Peyer's patch (tissue), 4 donors: ENCODE measurements at places on chromosomes 1 and 21.

DNA sequence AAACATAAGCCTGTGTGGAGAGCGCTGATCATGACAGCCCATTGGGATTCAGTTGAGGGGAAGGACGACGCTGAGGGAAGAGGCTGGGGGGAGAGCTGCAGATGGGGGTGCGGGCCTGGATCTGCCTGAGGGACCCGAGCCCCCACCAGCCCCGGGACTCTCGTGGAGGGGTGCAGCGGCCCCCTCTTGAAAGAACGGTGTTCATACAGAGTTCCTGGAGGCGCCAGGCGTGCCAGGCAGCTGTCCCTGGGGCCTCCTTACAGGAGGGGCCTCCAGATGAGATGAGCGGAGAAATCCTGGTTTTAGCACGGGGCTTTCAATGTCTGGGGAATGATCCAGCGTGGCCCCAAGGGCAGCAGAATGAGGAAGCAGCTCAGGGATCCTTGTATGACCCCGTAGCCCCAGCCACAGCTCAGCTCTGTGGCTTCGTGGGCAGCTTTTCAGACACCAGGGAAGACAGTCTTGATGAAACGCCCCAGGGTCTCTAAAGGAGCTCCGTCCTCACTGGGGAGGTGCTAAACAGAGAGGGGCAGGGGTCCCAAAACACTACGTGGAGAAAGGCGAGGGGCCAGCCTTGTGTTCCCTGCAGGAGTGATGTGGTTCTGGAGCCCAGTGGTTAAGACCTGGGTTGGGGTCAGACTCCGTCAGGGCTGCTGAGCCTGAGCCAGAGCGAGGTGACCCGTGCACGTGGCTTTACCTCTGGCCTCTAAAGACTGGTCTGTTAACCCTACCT is 7.2 kb upstream of the DSCAM start:
- DNase-seq: no peak

- no peak for DNase-seq
Observed at GRCh38 chr1:54408147-54409066, 2.2 kb upstream of the SSBP3 start.

DNA sequence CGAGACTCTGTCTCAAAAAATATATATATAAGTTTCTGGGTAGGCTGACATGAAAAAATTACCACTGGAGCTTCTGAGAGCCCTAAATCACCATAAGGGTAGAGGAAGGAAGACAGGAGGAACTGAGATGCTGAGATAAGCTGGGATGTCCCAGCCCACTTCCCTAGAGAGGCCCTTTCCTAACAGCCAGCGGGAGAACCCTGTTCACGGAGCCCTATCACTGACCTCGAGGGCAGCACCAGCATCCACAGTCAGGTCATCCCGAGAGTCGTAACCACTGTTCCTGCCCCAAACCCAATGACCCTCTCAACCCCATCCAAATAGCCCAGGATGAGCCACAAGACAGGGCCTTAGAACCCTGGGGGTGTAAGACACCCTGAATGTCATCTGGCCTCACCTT is 77.5 kb downstream of the CD34 start:
- no peak for DNase-seq

DNA sequence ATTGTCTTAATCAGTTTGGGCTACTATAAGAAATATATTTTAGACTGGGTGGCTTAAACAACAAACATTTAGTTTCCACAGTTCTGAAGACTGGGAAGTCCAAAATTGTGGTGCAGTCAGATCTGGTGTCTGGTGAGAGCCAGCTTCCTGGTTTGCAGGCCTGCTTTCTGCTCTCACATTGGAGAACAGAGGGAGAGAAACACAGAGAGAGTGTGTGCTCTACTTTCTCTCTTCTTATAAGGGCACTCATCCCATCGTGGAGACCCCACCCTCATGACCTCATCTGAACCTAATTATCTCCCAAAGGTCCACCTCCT is 4.1 kb downstream of the LEPR start:
- no peak for DNase-seq

DNA sequence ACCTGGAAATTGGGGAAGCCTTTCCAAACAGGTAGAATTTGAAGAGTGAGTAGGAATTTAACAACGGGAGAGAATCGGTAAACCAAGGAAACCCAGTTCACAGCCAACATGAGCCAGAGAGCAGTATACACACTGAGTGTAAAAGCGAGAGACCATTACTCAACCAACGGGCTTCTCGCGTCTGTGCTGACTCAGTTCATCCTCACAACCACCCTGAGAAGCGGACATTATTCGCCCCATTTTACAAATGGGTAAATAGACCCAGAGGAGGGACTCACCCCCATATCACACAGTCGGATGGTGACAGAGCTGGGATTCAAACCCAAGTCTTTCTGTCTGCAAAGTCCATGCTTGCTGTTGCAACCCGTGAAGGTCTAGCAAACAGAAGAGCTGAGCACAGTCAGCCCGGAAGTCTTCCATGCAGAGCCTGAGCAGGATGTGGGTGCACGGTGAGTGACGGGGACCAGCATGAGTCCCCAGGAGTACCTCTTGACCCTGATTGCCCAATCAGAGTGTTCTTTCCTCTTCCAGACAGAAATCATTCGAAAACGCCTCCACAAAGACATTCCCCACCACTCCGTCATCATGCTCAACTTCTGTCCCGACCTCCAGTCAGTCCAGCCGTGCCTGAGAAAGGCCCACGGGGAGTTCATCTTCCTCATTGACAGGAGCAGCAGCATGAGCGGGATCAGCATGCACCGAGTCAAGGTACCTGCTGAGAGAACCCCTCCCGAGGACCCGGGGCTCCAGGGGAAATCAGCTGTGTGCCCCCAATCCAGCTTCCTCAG is 32.3 kb downstream of the VWA5B1 start:
- peak; percentile 56 for DNase-seq

GRCh38 chr1:158248118-158248517 is 6.1 kb upstream of the CD1A start:
- DNase-seq: no peak

DNA sequence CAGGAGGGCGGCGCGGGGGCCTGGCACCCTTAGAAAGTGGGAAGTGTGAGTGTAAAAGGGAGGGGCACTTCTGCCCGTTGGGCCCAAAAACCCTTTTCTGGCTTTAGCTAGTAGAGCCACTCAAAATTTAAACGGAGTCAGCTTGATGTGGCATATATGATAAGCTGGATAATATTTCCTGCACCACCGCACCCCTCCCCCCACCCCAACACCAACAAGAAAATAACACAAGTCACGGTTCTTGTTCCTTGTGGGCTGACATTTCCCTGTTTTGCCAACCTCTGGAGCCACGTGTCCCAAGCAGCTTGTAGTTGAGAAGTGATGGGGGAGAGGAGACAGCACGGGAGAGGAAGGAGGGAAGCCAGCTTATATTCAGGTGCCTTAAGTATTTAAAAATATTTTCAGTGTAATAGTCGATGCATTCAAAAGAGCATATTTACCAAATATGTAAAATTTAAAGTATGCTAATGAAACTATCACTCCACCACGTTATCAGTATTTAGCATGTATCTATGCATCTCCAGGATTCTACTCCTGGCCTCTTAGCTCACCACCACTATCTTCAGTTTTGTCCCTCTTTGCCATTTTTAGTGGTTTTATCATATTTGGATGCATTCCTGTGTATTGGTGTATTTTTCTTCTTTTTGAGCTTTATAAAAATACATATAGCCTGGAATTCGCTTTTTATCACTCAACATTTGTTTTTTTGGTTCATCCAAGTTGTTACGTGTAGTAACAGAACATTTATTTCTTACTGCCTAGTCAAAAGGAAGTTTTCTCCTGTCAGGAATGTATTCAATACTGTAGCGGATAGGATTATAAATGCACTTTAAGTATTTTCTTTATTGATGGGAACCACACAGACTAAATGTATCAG is 773 bp upstream of the DDX59 start:
- peak; percentile 54 for DNase-seq

DNA sequence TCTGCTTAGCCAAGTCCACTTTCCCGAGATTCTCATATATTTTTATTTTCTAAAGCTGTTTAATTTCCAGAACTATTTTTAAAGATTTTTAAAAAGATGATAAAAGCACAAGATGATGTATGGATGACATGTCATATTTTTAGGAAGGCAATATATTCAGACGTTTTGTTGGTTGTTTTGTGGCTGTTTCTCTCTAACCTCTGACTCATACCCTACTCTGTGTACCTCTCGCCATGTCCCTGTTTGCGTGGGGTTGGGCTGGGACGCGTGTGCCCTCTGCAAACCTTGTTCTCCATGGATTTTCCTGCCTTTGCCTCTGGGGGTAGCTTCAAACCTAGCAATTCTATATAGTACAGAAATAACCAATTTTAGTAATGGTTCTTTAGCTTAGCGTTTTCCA is 132.0 kb downstream of the GALNT2 start:
- no peak for DNase-seq

DNA sequence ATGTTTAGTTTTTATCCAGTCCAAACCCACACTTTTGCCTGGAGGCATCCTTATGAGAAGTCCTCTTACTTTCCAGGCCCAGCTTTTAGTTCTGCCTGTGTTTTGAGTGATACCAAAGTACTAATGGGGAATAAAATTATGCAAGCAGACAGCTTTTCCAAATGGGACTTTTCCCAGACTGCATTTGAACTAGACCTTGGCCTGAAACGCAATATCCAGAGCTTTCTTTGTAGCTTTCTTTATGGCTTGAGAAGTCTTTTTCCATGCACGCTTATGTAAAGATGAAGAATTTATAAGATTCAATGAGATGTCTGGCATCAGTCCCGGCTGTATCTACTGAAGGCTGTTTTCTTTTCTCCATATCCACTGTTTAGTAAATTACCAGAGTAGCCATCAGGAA is 236.6 kb upstream of the RAB4A start:
- no peak for DNase-seq

DNA sequence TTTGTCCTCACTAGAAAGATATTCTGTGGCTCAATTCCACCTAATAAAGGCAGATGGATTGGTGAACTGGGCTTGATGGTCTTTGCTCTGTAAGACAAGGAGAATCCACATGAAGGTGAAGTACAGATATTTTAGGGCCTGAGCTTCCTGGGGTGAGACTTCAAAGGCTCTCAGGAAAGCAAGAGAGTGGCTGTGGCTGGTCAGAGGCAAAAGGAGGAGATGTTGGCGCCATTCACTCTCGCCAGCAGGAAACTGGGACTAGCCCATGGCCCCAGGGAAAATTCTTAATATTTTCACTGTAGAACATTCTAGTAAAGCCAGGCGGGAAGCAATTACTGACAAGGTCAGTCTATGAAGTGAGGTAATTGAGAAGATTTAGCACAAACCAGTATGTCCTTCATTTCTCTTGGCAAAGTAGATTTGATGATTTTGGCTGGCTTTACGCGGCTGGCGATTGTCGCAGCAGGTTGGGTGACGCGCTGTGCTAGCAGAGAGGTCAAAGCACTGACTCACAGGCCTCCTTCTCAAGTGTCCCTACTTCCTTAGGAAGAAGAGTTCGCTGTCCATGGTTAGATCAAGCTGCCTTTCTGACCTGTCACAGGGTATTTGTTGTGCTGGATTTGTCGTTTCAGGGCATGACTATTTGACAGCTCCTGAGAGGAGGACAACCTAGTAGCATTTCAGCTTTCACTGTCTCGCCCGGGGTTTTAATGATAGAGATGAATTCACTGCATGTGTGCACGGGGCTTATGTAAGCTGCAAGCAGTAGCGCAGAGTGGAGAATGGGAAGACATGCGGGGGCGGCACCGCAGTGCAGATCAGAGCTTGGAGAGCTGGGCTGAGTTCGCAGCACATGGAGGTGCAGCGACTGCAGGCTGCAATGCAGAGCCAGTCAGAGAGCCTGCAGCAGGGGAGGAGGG is 32.7 kb downstream of the XCL1 start:
- no peak for DNase-seq

DNA sequence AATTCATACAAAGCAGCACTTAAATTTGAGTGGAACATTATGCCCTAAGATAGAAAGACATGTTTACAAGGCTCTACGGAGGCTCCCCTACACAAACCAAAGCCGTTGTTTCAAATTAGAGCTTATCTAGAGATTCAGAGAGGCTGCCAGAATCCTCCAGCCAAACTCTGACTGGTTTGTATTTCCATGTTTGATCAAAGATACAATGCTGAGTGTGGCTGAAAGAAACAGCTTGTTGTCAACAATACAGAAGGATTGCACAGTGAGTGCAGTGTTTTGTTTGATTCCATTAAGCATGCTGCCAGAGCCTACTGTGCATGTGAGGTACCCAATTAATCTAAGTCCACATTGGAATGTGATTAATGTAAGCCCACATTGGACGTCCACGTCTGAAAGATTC is 402.7 kb downstream of the DISC1 start:
- DNase-seq: no peak

- DNase-seq: peak; percentile 51
Observed at GRCh38 chr1:156503698-156504437, 3.3 kb upstream of the MEF2D start.

- DNase-seq: no peak
Observed at GRCh38 chr1:3522112-3522511, 67.6 kb downstream of the ARHGEF16 start.

GRCh38 chr1:58574816-58575215 is 2.2 kb downstream of the TACSTD2 start:
- DNase-seq: no peak

- DNase-seq: no peak
Observed at GRCh38 chr1:3779912-3780416, 7.4 kb downstream of the SMIM1 start.

DNA sequence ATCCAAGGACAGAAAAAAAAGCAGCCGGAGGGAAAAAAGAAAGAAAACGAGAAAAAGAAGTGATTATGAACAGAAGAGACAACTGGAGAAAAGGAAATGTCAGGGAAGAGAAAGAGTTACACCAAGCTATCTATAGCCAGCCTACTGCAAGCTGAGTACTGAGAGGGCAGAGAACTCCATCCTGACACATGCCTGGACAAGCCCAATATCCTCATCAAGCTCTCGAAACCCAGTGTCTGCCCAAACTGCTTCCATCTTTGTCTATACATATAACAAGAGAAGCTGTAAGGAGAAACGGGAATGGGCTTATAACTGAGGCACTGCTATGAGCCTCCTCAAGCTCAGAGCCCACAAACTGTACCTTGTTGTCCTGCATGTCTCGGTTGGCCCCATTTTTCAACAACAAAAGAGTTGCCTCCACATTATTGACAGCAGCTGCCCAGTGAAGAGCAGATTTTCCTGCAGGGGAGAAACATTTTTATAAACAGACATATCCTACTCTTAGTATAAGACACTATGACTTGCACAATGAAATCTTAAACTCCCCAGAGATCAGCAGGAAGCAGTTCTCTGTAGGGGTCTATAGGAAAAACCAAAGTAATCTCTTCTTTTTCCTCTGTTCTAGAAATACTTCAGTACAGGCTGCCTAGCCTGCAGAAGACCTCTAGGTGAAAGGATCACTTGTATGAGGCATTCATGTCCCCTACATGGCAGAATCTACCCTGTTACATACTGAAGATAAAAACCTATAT is 21.2 kb upstream of the ADAM30 start:
- DNase-seq: no peak

- no peak for DNase-seq
Observed at GRCh38 chr1:154937988-154938386, 1.5 kb upstream of the PMVK start.

- no peak for DNase-seq
Observed at GRCh38 chr1:199667089-199667488, 360.4 kb upstream of the NR5A2 start.

- no peak for DNase-seq
Observed at GRCh38 chr1:202794051-202794740, 14.0 kb downstream of the KDM5B start.
